GM12891 (cell line): ENCODE measurements at places on chromosomes 16 and 17.

- no peak for DNase-seq
Measured at GRCh38 chr16:19481296-19481695, 40.6 kb downstream of the GDE1 start.

- DNase-seq: no peak
Measured at GRCh38 chr16:65494609-65495008, 372.7 kb upstream of the CDH11 start.

DNA sequence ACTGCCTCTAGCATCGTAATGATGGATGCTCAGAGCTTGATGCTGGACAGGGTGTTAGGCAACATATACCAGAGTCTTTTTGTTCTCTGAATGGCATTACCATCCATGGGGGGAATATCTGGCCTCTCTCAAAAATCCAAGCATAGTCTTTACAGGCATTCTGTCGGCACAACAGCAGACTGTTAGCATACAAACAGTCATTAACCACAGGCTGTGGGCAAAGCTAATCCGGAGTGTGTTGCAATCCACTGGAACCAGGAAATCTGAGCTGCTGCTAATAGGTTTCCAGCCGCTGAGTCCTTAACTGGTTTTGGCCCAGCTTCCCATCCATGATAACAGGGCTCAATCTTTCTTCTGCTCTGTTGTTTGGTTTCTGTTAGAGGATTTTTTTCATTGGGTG lies 371.9 kb downstream of the HS3ST3B1 start:
- DNase-seq: no peak

GRCh38 chr16:70565053-70565452 lies 41.4 kb downstream of the SF3B3 start:
- no peak for DNase-seq

DNA sequence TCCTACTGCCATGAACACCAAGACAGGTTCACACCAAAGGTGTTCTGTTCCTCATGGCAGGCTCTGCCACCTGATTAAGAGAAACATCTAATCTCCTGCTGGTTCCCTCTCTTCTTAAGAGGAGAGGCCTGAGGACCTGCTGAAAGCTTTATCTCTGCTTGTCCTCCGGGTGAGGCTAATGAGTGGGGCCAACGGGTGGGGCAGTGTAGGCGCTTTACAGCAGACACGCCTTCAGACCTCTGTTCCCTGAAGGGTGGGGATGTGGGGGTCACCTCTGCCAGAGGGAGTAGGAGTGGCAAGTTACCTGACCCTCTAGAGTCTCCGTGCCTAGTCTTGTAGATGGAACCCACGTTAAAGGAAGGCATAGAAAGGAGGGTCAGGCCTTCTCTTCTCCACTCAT lies 4.2 kb upstream of the MRM1 start:
- DNase-seq: no peak

- no peak for DNase-seq
Measured at GRCh38 chr16:30834130-30834740, 47.2 kb upstream of the ZNF629 start.

GRCh38 chr17:7717756-7718350 lies 309 bp downstream of the DNAH2 start:
- no peak for DNase-seq

- DNase-seq: no peak
Measured at GRCh38 chr17:45936610-45937009, 42.3 kb downstream of the MAPT start.

DNA sequence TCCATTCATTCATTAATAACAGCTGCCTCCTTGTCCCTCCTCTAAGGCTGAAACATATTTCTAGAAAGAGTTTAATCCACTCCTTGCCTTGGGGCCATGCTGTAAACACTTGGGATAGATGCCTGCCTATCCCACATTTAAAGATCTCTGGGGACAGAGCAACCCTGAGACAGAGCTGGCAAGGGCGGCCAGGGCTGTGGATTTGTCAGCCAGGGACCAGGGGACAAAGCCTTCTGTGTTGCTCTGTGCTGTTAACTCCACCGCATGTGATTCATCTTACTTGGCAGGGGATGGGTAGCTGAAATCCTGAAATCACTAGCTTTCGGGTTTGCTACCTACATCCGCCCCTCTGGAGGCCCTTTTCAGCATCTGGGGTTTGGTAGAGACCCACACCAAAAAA lies 392.9 kb downstream of the SLC39A11 start:
- DNase-seq: no peak

DNA sequence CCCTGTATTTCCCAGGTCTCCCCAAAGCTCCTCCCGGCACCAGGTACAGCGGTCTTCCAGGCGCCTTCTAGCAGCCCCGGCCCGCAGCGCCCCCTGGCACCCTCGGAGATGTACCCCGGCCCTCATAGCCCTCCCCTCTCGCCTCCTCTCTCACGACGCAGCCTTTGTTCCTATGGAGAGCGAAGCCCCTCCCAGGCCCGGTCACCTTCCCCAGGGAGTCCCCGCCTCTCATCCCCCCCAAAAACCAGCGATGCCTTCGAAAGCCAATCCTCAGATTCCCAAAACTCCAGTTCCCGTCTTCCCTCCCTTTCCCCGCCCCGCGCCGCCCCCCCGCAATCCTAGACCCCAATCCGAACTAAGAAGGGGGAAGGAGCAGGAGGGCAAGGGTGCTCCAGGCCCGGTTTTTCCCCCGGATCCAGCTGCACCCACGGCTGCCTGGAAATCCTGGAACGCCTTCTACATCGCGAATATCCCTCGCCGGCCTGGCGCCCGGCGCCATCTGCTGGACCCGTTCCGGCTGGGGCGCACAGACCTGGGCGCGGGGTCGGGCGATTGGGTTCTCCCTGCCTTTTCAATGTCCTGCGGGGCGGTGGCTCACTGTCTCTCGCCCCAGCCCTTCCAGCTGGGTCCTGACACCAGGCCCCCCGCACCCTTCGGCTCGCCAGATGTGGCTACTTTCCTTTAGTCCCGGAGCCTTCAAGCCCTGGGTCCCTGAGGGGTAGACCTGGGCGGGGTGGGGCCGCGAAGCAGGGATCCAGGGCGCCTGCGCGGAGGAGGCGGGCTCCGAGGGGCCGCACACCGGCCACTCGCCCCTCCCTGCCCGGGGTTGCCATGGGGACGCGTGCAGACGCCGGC lies at the start of gene DNAH2:
Gene DNAH2, plus strand, starts transcription at position 844 of the 855 bp plus-strand sequence. CDS start 1,991 bp downstream, outside the sequence.
- peak; percentile 69 for DNase-seq

DNA sequence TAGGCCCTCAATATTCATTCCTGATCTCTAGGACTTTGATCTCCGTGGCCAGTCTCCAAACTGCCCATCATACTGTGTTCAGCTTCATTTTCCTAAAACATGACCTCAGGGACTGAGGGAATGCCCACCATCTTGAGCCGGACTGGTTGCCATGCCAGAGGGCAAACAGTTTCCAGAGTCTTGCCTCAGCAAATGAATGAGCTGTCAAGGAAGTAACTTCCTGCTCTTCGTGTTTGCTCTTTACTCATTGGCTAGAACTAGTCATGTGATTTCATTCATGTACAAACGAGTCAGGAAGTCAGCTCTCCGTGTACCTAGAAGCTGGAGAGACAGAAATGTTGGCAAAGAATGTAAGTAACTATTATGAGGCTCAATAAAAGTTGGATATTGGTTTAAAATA lies 50.2 kb downstream of the ANKFN1 start:
- DNase-seq: no peak

GRCh38 chr16:23160574-23160973 lies 11.3 kb upstream of the USP31 start:
- DNase-seq: no peak

GRCh38 chr17:31061678-31062077 lies 33.1 kb upstream of the NF1 start:
- no peak for DNase-seq

DNA sequence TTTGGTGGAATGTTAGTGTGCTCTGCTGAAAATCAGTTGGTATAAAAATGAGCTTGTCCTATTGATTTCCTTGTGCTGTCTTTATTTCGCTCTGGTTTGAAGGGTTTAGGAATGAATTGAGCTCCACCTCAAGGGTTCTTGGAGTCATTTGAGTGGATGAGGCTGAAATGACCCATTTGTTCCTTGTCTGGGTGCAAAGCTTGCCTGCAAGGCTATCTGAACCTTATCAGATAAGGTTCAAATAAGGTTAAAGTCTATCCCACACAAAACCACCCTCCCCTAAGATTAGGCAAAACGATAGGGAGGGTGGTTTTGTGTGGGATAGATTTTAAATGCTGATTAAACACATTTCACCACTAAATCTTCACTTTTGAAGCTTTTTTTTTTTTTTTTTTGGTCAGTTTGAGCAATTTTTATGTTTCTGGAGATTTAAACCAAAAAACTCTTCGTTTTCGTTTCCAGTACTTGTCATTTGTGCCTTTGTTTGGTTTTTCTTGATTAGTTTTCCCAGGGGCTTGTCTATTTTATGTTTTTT lies 62.7 kb downstream of the ARHGAP44 start:
- DNase-seq: no peak

DNA sequence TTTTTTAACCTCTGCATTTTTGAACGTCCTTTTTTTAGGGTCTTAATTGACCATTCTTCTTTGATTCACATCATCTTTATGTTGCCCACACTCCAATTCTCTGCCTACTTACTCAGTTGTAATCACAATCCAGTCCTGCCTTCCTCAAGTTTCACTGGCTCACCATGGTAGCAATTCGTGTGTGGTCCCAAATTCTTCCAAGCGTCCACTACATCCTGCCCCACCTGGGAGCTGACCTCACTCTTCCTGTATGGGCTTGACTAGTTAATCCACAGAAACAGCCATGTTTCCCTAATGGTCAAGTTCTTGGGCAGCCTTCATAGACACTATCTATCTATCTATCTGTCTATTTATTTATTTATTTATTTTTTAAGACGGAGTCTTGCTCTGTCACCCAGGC lies 7.1 kb downstream of the TLCD2 start:
- no peak for DNase-seq

GRCh38 chr16:75593825-75594820 lies 27.9 kb downstream of the GABARAPL2 start:
- no peak for DNase-seq

GRCh38 chr17:64498308-64499203 lies 1.7 kb upstream of the POLG2 start:
- no peak for DNase-seq

- no peak for DNase-seq
Measured at GRCh38 chr16:48317614-48318315, 67.4 kb downstream of the SIAH1 start.
